IMR-90 (cell line): ENCODE measurements at places on chromosomes 1 and 21.
A peak's percentile ranks its signal among the peaks of the same experiment; 100 is the strongest.

DNA sequence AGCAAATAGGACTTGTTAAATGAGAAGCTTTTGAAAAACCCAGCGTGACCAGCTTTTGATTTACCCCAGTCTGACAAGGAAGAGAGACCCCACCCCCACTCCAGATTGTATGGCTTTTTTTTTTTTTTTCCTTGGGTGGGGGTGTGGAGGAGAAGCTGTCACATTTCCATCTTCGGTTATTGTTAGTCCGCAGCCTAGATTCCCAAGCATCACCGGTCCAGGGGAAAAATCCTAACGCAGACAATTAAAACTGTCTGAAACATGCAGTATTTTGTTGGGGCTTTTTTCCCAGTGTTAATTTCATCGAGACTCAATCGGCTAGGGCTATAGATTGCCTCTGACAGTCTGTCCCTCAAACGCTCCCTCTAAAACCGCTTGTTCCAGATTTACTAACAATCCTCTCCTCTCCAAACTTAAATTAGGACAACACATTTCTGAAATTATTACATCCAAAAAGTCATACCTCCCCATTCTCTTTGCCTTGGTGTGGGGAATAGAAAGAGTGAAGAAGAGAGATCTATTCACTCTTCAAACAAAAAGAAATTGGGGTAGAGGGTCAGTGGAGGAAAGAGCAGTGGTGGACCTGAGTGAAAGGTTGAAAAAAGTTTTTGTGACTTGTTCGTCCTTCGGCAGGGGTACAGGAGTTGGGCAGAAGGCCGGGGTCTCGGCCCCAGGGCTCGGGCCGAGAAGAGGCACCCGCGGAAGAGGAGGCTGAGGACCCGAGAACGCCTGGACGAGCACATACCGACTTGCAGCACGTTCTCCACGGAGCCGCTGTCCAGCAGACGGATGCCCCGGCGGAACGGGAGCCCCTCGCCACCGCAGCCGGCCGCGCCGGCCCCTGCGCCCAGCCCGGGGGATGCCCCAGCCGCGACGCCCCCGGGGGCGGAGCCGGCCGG, 1.1 kb downstream of the ZSWIM5 start:
- DNase-seq, result peak; percentile 34
- H3K27me3 ChIP-seq, result peaks cover 36% of the 10 kb centered on the region
- no peak overlapping the region for H3K27ac ChIP-seq

DNA sequence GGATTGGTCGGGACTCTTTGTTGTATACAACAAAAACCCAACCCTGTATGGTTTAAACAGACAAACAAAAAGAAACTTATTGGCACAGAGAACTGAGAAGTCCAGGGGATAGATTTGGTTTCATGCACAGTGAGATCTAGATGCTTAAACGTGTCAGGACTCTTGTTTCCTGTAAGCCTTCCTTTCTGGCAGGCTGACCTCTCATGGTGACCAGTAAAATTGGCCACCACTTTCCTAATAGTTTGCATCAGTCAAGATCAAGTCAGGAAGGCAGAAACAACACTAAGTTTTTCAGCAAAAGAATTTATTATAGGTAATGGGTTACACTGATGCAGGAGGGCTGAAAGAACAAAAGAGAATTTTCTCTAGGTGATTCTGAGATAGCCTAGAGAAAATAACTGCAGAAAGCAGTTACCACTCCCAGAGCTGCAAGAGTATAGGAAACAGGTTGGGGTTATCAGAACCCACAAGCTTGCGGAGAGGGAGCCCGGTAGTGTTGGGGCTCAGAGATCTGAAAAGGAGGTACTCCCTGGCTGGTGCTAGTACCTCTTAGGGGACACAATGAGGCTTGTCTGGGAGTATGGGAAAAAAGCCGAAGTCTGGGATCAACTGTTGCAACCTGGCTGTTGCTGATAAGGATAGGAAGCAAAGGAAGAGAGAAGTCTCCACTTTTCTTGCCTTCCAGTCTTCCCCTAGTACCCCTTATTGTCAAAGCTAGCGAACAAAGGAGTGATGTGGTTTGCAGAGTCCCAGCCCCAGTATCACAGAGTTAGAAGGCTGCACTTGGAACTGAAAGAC, 21.4 kb downstream of the CITED4 start:
- no peaks in the 10 kb centered on the region for H3K4me1 ChIP-seq
- H3K27ac ChIP-seq, result no peak overlapping the region
- H3K36me3 ChIP-seq, result no peaks in the 10 kb centered on the region
- DNase-seq, result no peak
- H3K4me3 ChIP-seq, result no peak overlapping the region
- peaks cover 29% of the 10 kb centered on the region for H3K27me3 ChIP-seq

GRCh38 chr1:219476116-219476515, 136.8 kb downstream of the ZC3H11B start:
- no peak for DNase-seq
- no peaks in the 10 kb centered on the region for H3K36me3 ChIP-seq
- no peak overlapping the region for H3K4me3 ChIP-seq
- no peak overlapping the region for H3K27ac ChIP-seq
- H3K4me1 ChIP-seq, result no peaks in the 10 kb centered on the region
- no peaks in the 10 kb centered on the region for H3K27me3 ChIP-seq

GRCh38 chr1:85888921-85889320, 180.7 kb upstream of the ZNHIT6 start:
- H3K4me3 ChIP-seq, result no peak overlapping the region
- no peaks in the 10 kb centered on the region for H3K27me3 ChIP-seq
- H3K27ac ChIP-seq, result no peak overlapping the region
- DNase-seq, result no peak

GRCh38 chr1:240310226-240310925, 218.7 kb downstream of the FMN2 start:
- no peaks in the 10 kb centered on the region for H3K36me3 ChIP-seq
- no peak overlapping the region for H3K4me3 ChIP-seq
- H3K4me1 ChIP-seq, result peaks cover 22% of the 10 kb centered on the region
- H3K27me3 ChIP-seq, result no peaks in the 10 kb centered on the region
- DNase-seq, result peak; percentile 85

DNA sequence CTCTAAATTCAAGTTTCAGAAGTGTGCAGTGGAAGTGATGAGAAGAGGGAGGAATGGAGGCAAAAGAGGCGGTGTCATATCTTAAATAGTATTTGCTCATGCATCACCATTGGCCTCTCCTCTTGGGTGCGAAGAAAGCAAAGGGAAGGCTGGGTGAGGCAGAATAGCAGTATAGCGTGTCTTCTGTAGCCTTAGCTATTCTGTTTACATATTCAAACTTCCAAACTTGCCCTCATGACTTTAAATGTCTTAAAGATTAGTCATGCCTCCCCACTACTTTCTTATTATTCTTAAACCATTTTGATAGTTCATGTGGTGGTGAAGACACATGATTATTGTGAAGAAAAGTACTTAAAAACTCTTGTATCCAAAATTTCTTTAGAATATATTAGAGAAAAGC, 104.6 kb upstream of the TENT5C start:
- H3K36me3 ChIP-seq, result 0 out of 2 replicates have a peak, but pooled peaks cover 3% of the 10 kb centered on the region
- H3K27ac ChIP-seq, result peak overlapping the region; percentile 27; the same call in 1 of the 2 replicates
- H3K27me3 ChIP-seq, result no peaks in the 10 kb centered on the region
- H3K4me1 ChIP-seq, result peaks cover 8% of the 10 kb centered on the region
- peak; percentile 91 for DNase-seq
- no peak overlapping the region for H3K4me3 ChIP-seq

DNA sequence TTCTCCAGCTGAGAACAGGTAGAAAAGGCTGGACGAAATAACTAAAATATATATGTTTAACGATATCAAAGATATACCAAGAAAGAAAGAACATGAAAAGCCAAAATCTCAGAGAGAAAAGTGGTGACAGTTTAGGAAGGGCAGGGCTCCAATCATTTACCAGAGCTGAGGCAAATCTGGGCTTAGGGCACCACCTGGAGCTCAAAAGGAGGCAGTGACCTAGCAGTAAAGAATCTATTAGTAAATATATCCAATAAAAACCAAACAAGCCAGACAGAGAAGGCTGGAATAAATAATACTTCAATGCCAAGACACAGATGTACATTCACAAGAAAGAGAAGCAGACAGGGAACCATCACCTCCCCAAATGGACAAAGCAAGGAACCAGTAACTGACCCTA, 43.5 kb downstream of the CHIA start:
- peak; percentile 49 for DNase-seq
- peaks cover 4% of the 10 kb centered on the region; the same call in 1 of the 2 replicates for H3K27me3 ChIP-seq
- no peak overlapping the region for H3K4me3 ChIP-seq
- H3K4me1 ChIP-seq, result no peaks in the 10 kb centered on the region
- no peak overlapping the region for H3K27ac ChIP-seq
- no peaks in the 10 kb centered on the region for H3K36me3 ChIP-seq

- no peak overlapping the region for H3K4me3 ChIP-seq
- H3K27ac ChIP-seq, result no peak overlapping the region
- no peaks in the 10 kb centered on the region for H3K27me3 ChIP-seq
- H3K4me1 ChIP-seq, result no peaks in the 10 kb centered on the region
- no peak for DNase-seq
Observed at GRCh38 chr1:213683529-213683928, 304.2 kb upstream of the PROX1 start.

GRCh38 chr1:202624781-202625108, 85.5 kb downstream of the SYT2 start:
- H3K4me3 ChIP-seq, result no peak overlapping the region
- H3K27ac ChIP-seq, result no peak overlapping the region
- peak; percentile 10 for DNase-seq
- H3K36me3 ChIP-seq, result no peaks in the 10 kb centered on the region

DNA sequence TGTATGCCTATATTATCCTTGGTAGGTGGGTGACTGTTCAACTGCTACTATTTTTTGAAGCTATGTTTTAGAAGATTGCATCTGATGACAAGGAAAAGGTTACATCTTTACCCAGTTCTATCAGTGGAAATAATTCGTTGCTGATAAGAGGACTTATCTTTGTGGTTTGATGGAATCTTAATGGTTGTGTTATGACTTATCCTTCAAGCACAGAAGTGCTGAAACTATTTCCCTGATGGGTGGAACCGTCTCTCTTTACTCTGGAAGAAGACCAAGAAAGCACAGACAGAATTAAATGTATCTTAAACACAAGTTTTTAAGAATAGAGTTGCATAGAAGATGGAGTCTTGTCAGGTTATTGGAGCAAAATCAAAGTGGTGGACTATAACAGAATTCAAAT, 437.7 kb upstream of the KAZN start:
- H3K27me3 ChIP-seq, result no peaks in the 10 kb centered on the region
- no peak overlapping the region for H3K27ac ChIP-seq
- no peak overlapping the region for H3K4me3 ChIP-seq
- no peaks in the 10 kb centered on the region for H3K36me3 ChIP-seq
- no peaks in the 10 kb centered on the region for H3K4me1 ChIP-seq
- no peak for DNase-seq

DNA sequence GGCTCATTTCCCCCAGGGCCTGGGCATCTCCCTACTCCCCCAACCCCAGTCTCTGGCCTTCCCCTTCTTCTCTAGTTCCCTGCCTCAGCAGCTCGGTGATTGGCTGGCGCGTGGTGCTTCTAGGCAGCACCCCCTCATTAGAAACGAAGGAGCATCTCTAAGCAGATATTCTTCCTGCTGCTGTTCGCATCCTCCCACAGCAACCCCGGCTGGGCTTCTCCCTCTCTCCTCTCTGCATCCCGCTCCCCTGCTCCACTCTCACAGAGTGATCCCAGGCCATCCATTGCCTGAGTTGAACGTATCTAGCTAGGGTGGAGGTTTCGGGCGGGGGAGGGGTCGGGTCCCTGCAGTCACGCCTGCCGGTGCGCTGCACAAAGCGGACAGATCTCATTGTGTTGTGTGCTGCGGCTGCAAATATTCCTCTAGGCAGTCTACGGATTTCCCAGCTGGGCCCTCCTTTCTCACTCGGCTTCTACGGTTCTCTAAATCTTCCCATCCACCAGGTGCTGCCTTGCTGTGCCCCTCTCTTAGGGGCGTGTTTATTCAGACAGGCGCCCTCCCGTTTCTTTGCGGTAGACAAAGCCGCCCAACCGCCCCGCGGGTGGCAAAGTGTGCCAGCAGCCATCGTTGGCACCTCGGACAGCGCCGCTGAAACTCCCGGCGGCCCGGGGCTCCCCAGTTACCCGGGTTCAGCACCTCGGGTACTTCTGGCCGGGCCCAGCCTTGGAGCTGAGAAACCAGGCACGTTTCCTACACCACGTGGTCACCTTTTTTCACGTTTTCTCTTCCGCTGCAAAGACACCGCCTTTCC, 2.2 kb downstream of the CACNA1E start:
- no peak for DNase-seq
- peaks cover 46% of the 10 kb centered on the region for H3K27me3 ChIP-seq
- H3K4me3 ChIP-seq, result no peak overlapping the region
- H3K36me3 ChIP-seq, result no peaks in the 10 kb centered on the region
- H3K4me1 ChIP-seq, result no peaks in the 10 kb centered on the region

DNA sequence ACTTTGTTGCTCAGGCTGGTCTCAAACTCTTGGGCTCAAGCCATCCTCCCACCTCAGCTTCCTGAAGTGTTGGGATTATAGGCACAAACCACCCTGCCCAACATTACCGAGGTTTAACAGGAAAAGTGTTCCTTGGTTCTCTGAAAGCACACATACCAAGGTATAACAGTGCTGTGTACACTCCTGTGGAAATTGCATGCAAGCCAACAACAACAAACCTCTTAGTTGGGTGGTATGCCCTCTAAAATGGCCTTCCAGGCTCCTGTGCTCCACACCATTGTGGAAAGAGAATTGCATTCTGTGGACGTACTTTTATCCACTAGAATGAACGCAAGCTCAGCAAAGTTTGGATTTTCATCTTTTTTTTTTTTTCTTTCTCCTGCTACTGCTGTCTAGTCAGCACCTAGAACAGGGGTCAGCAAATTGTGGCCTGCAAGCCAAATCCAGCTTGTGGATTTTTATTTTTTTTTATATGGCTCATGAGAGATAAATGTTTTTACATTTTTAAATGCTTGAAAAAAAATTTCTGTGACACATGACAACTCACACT, 192.2 kb upstream of the TNR start:
- no peak overlapping the region for H3K27ac ChIP-seq
- H3K36me3 ChIP-seq, result peaks cover 8% of the 10 kb centered on the region; the same call in 1 of the 2 replicates
- H3K4me1 ChIP-seq, result 0 out of 2 replicates have a peak, but pooled peaks cover 3% of the 10 kb centered on the region
- H3K27me3 ChIP-seq, result no peaks in the 10 kb centered on the region

DNA sequence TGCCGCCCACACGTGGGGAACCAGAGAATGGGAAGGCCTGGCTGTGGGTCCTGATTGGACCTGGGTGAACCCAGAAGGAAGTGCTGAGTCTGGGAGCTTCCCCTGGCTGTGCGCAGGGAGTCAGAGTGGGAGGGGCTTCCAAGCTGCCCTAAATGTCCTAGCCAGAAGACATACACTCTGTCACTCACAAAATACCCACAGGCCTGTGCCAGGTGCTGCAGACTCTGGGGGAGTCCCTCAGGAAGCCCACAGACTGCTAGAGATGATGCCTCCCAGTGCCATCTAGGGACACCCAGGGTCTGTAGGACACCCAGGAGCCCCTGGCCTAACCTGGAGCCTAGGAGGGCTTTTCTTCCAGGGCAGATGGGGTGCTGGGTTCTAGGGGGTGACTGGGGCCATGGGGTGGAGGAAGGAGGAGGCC, 33.7 kb upstream of the LRP8 start:
- no peak overlapping the region for H3K4me3 ChIP-seq
- no peaks in the 10 kb centered on the region for H3K36me3 ChIP-seq
- no peak for DNase-seq
- H3K27me3 ChIP-seq, result peaks cover 37% of the 10 kb centered on the region

- peak; percentile 98 for DNase-seq
- H3K27ac ChIP-seq, result peak overlapping the region; percentile 85
- H3K27me3 ChIP-seq, result no peaks in the 10 kb centered on the region
Observed at GRCh38 chr1:85278853-85279314, 2.5 kb upstream of the BCL10 start.

- no peaks in the 10 kb centered on the region; the same call in 1 of the 2 replicates for H3K27me3 ChIP-seq
- no peaks in the 10 kb centered on the region for H3K36me3 ChIP-seq
- DNase-seq, result no peak
- H3K4me1 ChIP-seq, result no peaks in the 10 kb centered on the region
Observed at GRCh38 chr1:86224651-86225310, 68.2 kb upstream of the COL24A1 start.

- no peaks in the 10 kb centered on the region for H3K36me3 ChIP-seq
- peaks cover 31% of the 10 kb centered on the region for H3K4me1 ChIP-seq
- no peaks in the 10 kb centered on the region for H3K27me3 ChIP-seq
- H3K4me3 ChIP-seq, result peak overlapping the region; percentile 33
- DNase-seq, result no peak
Observed at GRCh38 chr1:27152004-27152828, 2.7 kb downstream of the SLC9A1 start.
